ENCODE measurements at places on chromosomes 7 and 10.

GRCh38 chr7:22481726-22482125 lies 18.3 kb downstream of the STEAP1B start:
- no peak for DNase-seq

GRCh38 chr10:129968853-129969183 lies 4.7 kb upstream of the EBF3 start:
- DNase-seq, result no peak

DNA sequence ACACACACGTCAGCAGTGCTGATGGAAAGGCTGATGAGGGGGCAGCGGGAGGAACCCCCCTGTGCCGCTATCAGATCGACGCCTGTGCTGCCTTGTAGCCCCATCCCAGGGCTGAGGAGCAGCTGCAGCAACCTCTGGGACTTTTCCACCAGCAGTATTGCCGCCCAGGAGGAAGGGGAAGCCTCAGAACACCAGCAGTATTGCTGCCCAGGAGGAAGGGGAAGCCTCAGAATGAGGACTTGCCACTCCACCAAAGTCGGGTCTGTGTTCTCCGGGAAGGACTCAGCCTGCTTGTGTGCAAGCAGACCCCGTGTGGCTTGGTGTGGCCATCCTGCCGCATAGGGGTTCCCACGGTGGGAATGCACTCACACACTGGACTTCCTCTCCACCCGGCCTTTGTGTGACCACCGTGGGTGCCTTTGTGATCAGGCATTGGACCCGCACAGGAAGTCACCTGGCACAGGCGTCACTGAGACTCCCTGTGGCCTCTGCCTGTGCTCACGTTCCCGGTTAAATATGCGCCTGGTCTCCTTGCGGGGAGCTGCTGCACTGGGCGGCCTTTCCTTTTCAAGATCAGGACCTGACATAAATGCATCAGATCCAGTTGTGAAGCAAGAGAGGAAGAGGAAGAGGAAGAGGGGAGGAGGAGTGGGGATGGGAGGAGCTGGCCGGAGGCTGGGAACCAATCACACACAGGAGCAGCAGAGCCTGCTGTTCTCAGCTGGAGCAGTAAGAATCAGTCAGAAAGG lies 248.5 kb downstream of the DNAJB6 start:
- DNase-seq, result no peak

DNA sequence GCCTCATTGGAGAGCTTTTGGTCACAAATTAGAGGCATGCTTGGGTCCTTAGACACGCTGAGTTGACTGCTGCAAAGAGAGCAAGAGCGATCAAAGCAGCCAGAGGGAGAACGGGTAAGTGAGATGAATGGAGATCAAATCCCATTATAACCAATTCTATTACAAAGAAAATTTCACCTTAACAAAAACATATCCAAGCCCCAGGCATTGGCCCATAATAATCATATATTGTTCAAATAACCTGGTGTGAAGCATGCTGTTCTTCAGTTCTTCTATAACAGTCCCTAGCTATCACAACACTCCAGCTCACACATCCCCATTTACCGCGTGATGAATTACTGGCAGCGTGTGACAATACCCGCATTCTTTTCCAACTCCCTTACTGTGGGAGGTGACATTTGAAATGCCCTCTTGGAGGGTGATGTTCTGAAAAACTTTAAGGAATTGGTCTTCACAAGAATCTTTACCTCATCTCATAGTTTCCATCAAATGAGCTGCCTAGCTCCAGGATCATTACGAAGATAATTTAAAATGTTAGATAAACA lies 156.1 kb upstream of the PLXNA4 start:
- no peak for DNase-seq

- DNase-seq, result no peak
Observed at GRCh38 chr7:111198255-111198654, 107.3 kb downstream of the LRRN3 start.

GRCh38 chr10:78381107-78381506 lies 347.4 kb downstream of the RPS24 start:
- DNase-seq, result no peak

DNA sequence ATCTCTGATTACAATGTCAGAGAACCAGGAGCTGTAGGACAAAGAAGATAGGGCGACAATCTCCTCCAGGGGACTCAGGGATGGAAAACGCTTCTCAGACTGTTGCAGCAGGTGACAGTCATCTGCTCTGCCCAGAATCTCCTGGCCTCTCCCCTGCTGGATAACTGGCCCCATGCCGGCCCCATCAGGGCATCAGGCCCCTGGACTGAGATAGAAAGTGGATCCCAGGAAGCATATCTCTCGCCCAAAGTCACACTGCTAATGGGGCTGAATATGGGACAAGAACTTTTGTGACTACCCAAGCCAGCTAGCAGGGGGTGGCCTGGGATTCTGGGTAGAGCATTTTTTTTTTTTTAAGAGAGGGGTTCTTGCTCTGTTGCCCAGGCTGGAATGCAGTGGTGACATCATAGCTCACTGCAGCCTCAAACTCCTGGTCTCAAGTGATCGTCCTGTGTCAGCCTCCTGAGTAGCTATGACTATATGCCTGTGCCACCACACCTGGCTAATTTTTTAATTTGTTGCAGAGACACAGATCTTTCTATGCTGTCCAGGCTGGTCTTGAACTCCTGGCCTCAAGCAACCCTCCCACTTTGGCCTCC lies 20.5 kb upstream of the MLXIPL start:
- no peak for DNase-seq

DNA sequence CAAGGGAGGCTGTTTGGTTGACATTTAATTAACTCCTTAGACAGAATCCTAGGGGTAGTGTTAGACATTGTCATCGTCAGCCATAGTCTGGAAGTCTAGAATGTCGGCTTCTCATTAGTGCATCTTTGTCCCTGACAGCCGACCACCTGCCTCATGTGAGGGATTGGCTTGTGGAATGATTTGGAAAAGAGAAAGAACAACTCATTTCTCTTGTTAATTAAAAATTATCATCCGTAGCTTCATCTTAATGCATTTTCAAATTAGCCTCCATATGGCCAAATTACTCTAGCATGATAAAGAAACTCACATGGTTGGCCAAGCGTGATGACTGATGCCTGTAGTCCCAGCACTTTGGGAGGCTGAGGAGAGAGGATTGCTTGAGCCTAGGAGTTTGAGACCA lies 97.7 kb upstream of the PARD3 start:
- DNase-seq, result no peak

DNA sequence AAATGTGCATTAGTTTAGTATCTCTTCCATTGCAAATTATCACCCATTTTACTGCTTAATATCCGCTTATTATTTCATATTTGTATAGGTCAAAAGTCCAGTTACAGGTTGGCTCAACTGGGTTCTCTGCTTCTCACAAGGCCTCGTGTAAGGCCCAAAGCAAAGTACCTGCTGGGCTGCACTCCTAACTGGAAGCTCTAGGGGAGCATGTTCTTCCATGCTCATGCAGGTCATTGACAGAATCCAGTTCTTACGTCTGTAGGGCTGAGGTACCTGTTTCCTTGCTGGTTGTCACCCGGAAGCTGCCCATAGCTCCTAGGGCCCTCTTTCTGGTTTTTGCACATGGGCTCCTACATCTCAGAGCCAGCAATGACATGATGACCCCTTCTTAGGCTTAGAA lies 79.6 kb downstream of the RAPGEF5 start:
- no peak for DNase-seq

DNA sequence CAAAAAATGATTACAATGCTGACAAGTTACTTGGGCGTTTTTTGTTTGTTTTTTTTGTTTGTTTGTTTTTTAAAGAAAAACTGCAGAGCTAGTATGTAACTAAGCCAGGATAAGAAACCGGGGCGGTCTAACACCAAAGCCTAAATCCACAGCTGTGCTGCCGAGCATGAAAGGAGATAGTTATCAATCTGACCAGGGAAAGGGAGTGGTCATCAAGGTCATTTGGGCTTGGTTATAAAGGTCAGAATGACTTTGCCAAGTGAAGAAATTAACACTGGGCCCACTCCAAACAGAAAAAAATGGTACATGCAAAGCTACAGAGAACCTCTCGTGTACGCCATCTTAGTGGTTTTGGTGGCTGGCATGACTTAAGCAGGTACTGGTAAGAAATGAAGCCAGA lies 104.7 kb downstream of the SRPK2 start:
- DNase-seq, result no peak

DNA sequence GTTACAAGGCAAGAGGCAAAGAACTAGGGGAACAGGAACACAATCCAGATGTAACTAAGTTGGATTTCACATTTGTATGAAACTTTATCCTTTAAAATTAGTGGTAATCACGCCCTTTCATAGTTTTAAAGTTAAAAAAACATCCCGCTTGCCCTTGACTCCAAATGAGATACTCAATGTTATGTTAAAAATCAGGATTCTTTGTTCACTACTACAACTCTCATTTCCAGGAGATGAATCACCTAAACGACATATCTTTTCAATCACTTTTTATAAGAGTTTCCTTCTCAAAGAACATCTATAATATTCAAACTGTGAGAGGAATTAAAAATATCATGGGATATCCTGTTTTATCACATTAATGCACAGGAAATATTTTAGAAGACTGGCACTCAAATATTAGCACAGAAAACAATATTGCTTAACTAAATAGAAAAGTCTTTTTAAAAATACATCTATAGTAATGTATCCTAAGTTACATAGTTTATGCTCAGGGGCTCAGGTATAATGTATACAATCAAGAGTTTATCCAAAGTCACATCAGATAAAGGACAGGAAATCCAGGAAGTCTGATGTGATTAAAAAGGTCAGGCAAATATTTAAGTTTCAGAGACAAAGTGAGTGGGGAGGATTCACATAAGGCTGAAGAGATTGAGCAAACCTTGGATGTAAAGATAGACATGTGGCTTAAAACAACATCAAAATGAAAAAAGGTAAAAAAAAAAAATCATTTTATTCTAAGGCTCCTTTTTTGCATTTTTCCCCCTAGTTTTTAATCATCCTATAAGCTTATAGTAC lies 41.9 kb downstream of the CADPS2 start:
- no peak for DNase-seq

- DNase-seq, result no peak
Observed at GRCh38 chr10:6364893-6365292, 162.2 kb downstream of the PFKFB3 start.

DNA sequence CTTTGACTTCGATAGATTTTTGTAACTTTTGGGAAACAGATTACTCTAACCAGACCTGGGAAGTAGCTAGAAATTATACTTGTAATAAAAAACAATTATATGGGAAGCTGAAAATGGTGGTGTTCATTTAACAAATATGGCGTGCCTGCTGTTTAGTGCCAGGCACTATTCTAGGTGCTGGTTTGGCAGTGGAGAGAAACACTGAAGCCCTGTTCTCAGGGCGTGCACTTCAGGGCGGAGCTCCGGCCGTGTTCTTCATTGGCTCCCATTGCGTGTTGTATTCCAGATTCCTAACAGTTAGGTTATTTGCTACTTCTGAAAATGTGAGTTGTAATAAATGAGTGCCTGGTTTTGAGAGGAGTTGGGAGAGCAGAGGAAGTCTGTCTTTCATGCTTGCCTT lies 38.6 kb downstream of the DNAJB6 start:
- no peak for DNase-seq

- no peak for DNase-seq
Observed at GRCh38 chr10:46223626-46224413, 63.0 kb upstream of the ANTXRL start.

DNA sequence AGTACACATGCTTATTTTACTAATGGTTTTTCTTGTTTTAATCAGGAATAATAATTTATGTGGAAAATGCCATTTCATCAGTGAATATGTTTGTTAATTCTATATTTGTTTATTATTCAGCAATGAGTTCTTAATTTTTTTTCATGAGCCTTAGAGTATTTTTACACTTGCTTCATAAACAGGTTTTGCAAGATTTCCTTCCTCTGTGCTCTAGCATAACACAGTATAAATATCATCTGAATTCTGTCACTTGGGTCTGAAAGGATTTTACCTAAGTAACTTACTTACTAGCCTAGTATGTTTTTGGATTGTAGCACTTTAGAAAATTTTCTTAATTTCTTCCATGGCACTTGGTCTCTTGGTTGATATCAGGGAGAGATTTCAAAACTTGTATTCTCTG lies 45.8 kb downstream of the GLCCI1 start:
- DNase-seq, result no peak

GRCh38 chr10:59234816-59235429 lies 58.5 kb downstream of the PHYHIPL start:
- DNase-seq, result no peak

- no peak for DNase-seq
Observed at GRCh38 chr7:27890205-27890849, 150.4 kb downstream of the TAX1BP1 start.

DNA sequence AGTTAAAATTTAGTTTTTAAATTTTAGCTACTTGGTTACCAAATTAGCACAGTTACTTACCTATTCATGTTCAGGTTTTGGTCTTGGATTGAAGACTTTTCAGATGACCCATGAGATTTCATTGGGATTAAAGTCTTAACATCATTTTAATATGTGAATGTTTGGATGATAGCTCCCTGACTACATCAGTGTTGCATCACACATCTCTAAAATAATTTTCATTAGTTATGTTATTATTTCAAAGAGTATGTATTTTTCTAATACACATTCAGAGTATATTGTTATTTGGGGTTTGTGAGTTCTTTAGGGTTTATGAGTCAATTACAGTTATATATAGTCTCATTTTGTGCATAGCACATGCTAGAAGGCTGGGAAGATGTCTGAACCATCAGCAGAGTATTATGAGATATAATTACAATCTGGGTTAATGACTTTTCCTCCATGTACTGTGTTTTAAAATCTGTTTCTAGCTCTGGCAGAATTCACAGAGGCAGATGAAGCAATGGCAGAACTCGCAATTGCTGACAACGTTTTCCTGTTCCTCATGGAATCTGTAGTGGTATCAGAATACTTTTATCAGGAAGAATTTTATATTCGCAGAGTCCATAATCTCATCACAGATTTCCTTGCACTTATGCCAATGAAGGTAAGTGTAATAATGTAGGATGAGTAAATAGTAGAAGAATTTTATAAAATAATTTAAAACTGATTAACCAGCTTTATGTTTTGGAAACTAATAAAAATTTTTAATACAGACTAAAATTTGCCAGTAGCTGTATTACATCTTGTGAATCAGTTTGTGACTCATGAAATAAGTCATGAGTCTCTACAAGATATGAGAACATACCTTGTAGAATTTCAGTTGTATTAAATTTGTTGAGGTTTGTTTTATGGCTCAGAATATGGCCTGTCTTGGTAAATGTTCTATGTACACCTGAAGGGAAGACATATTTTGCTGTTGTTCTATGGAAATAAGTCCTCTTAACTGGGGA lies 26.9 kb downstream of the NUP205 start:
- no peak for DNase-seq

- no peak for DNase-seq
Observed at GRCh38 chr7:106050746-106051117, 61.4 kb downstream of the SYPL1 start.

GRCh38 chr10:21749788-21750187 lies 215.8 kb downstream of the MLLT10 start:
- no peak for DNase-seq

DNA sequence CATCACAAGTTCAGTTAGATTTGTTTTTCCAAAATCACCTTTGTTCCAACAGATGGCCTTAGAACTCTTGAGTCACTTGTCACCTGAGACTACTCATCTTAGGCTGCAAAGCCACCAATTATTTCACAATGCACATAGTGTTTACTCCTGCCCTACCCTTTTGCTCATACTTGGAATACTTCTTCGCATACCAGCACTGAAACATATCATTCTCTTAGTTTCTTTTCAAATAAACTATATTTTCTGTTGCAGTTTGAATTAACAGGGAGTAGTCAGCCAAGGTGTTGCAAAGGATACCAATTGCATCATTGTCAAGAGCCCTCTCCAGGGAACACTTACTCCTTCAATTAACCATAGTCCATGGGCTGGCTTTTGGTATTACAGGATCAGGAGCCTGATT lies 71.0 kb downstream of the CASD1 start:
- no peak for DNase-seq

- no peak for DNase-seq
Observed at GRCh38 chr7:37815671-37816371, 32.6 kb upstream of the NME8 start.

- DNase-seq, result no peak
Observed at GRCh38 chr7:18357691-18358090, 137.9 kb upstream of the HDAC9 start.
